Kidney glomerular epithelial cell (primary cell): ENCODE measurements at places on chromosomes 4 and X.

DNA sequence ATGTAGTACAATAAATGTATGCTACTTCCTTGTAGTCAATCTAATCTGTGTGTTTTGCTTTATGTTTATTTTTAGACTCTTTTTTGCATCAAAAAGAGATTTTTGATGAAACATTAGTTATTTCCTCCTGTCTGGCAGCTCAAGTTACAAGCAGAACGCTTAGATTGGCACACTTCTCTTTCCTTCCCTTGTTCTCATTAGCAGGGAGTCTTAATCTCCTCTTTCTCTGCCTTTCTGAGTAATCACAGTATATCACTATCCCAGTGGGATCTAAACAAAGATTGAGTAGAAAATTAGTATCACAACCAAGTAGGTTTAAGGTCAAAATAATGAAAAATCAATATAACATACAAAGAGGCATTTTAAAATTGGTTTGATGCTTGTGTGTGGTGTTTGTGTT, 1192.6 kb downstream of the C4orf33 start:
- no peak for DNase-seq

DNA sequence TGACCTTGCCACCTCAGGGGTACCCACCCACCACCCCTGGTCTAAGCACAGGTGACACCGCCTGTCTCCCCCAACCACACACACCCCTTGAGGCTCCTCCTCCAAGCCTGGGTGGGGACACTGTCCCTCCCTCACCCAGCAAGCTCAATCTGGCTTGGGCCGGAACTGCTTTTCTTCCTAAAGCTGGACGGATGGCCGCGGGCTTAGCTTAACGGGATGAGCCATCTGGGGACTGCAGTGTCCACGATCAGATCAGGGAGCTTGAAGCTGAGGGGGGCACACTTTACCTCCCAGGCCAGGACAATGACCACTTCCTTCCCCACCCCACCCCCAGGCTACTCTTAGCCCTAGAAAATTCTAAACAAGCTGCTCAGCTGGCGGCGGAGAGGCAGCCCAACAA, 1.0 kb upstream of the SLC6A8 start:
- DNase-seq: no peak

DNA sequence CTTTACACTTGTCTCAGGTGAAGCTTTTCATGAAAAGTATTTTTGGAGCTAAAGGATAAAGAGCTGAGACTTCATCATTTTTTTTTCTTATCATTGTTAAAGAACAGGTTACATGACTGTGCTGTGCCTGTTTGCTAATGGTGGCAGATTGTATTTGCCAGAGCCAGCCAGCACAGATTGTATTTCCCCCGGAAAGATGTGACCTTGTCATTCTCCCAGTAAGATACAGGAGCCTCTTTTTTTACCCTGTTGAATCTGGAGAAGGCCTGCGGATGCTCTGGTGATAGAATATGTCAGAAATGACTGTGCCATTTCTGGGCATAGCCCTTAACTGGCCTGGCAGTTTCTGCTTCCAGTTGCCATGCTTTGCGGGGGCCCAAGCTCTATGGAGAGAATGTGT, 91.9 kb downstream of the GPRIN3 start:
- DNase-seq: no peak

DNA sequence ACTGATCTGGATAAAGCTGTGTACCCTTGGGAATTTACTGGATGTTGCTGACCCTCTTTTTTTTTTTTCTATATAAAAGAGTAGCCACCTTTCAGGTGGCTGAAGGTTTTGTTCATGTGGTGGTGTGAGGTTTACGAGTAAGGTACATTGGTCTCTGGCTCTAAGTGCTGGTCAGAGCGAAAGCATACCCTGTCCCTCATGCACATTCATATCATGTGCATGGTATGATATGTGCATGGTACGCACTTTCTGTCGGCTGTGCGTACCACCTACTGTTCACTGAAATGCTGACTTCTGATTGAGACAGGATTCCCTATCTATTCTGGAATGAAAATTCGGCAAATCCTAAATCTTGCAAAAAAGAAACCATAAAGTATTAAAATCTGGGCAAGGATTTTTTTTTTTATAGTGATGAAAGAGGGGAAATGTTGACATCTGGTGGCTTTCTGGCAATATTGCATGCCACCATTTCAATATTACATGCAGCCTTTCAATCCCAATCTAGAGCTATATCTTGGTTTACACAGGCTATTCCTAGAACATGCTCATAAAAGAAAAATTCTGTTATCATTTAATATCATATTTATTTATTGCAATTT, 32.8 kb downstream of the FAM149A start:
- peak; percentile 12 for DNase-seq

DNA sequence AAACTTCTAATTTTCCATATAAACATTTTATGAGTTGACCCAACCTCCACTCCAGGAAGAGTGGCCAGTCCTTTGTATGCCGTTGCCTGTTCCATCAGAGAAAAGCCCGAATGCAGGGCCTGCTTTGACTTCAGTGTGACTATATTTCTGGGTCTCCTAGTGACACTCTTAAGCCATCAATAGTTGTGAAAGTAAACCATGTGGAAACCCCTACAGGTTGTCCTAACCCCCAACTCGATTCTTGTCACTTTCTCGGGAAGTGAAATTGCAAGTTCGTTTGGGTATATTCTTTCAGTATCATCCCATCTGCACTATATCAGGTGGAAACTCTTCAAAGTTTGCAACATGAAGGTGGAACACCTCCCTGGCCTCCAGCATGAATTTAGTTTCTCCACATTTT, 52.8 kb downstream of the EFHC2 start:
- DNase-seq: no peak

DNA sequence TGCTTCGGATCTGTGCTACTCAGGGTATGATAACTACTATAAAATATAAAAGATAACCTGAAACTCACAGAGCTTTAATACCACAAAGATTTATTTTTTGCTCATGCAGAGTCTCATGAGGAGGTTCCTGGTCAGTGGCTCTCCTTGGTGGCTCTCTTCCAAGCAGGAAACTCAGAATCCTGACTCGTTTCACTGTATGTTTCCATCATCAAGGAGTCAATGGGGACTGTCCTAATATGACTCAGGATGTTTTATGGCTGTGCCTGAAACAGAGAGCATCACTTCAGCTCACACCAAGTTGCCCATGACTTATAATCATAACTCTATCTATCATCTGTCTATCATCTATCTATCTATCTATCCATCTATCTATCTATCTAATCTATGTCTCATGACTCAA, 620.8 kb upstream of the NR3C2 start:
- DNase-seq: no peak

GRCh38 chr4:124188595-124188994, 523.9 kb downstream of the ANKRD50 start:
- no peak for DNase-seq

GRCh38 chr4:35105486-35105885, 1138.8 kb downstream of the ARAP2 start:
- no peak for DNase-seq

DNA sequence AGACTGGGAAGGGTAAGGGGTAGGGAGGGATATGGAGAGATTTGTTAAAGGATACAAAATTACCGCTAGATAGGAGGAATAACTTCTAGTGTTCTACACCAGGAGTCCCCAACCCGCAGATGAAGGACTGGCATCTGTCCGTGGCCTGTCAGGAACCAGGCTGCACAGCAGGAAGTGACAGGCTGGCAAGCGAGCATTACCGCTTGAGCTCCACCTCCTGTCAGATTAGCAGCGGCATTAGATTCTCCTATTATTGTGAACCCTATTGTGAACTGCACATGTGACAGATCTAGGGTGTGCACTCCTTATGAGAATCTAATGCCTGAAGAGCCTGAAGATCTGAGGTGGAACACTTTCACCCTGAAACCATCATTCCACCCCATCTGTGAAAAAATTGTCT, 27.9 kb upstream of the BBS7 start:
- no peak for DNase-seq

DNA sequence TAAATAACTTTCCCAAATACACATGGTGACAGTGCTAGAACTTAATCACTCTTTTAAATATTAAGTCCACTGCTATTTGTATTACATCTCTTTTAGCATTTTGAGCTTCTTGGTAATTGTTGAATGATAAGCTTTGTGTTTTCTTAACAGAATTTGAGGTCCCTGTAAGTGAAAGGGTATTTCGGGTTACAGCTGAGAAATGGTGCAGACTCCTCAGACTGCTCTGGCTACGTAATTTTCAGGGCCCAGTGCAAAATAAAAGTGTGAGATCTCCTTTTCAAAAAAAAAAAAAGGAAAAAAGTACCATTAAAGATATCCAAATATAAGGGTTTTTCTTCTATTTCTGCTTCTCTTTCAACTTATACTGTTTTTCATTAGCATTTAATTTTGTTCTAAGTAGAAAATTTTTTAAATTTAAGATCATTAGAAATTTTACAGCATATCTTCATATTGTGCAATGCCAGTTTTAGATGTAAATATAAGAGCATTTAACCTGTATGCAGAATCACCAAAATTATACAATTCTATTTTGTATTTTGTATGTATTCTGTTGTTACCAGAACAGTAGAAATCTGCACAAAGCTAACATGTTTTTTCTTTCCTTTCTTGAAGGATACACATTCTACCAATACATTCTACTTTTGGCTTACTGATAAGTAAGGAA, 33.6 kb upstream of the FGF5 start:
- no peak for DNase-seq

GRCh38 chr4:78904143-78904542, 35.1 kb downstream of the PAQR3 start:
- no peak for DNase-seq

DNA sequence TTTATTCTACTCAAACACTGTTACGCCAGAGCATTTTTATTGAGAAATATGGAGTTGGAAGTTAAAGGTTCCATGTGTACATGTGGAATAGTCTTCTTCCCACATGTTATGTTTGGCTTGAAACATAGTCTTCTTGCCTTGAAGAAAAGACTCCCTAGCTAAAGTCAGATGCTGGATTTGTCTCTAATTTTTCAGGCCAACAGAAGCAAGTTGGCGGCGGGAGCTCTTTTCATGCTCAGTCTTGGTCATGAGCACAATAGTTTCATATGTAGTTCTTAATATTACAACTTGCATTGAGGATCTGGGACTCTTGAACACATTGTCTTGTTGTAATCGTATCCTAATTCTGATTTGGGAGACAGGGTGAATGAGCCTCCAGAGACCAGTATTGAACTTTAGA, 19.4 kb downstream of the SEPTIN11 start:
- no peak for DNase-seq

- no peak for DNase-seq
Measured at GRCh38 chr4:149790172-149790907, 25.3 kb downstream of the IQCM start.

DNA sequence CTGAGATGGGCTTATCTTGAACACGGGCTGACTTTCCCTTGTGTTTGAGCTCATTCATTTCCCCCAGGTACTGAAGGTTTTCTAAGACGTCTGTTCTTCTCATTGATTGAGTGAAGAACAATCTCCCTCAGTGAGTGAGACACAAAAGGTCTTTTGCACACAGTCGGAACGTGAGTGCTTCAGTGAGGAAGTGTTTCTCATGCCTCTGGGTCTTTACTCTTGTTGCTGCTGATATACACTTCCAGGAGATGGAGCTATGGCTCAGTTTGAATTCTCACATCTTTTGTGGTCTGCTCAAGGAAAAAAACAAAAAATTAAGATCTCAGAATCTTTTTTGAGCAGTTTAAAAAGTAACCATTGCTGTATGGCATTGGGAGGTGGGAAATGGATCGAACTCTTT, 981.9 kb upstream of the TENM3 start:
- no peak for DNase-seq

DNA sequence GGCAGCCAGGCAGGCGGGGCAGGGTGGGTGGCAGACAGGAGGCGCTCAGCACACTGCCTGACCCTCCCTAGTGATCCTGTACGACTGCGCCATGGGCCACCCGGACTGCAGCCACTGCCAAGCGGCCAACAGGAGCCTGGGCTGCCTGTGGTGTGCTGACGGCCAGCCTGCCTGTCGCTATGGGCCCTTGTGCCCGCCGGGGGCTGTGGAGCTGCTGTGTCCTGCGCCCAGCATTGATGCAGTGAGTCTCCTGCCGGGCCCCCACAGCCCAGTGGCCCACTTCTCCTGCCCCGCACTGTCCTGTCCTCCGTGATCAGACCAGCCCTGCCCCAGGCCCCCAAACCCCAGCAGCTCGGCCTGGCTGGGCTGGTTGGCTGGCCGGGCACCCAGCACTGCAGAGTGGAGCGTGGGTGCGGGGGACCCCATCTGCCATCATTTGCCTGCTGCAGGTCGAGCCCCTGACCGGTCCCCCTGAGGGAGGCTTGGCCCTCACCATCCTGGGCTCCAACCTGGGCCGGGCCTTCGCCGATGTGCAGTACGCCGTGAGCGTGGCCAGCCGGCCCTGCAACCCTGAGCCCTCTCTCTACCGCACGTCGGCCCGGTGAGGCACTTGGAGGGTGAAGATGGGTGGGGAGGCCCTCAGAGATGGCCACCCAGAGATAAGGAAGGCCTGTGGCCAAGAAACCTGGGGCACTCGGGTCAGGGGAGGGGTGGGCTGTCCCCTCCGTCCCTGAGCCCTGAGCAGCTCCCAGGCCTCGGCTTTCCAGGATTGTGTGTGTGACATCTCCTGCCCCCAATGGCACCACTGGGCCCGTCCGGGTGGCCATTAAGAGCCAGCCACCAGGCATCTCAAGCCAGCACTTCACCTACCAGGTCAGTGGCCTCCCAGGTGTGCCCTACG, 7.6 kb downstream of the PLXNB3 start:
- no peak for DNase-seq

DNA sequence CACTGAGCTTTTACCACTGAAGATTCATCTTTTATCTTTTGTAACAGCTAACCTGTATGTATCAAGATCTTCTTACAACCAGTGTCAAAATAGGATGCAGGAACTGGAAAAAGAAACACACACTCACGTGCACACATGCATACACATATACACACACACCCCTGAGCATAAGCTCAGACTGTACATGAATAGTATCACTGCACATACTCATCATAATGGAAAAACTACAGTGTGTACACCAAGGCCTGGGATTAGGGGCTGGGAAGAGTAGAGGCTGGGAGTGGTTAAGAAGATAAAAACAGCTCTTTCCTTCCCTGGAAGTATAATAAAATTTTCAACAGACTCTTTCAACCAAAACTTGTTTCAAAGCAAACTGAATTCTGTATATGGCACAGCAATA, 73.4 kb downstream of the RELL1 start:
- DNase-seq: no peak

- no peak for DNase-seq
Measured at GRCh38 chrX:9867753-9868152, 81.5 kb downstream of the SHROOM2 start.

DNA sequence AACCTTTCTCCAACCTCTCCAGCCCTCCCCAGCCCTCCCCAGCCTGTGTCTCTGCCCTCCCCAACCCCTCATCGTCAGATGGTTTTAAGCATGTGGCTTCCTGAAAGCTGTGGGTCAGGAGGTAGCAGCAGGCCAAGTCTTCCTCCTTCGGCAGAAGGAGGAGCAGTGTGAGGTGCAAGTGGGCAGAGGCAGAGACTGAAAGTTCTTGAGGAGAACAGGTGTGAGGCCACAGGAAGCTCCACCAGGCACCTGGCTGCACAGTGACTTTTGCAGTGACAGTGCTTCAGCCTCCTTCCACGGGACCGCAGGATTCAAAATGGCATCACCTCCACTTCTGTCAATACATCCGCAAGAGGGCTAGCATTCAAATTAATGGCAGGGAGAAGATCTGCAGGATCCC, 203.9 kb upstream of the LEF1 start:
- no peak for DNase-seq
